ENCODE measurements at places on chromosomes 13 and 19. TPM values are rescaled to one million over a fixed set of nuclear protein-coding genes. Genes with fewer than 3 reads are reported as not detected.

The ACP5 gene
- total RNA-seq: 26.8 TPM

The UHRF1 gene
- total RNA-seq: 10.0 TPM

The KIR3DL2 gene
- 0.15 TPM for total RNA-seq

The PNMA8A gene
- total RNA-seq: 1.1 TPM

The CGB3 gene
- total RNA-seq: not detected

The IGSF23 gene
- not detected for total RNA-seq

The UBL3 gene
- total RNA-seq: 60.7 TPM

The GNG7 gene
- 1.4 TPM for total RNA-seq

The SELENOV gene
- total RNA-seq: not detected

The KLHL1 gene
- total RNA-seq: 0.08 TPM

Data from left colon (tissue), 2 donors.